ENCODE measurements at places on chromosomes 5 and 9.

DNA sequence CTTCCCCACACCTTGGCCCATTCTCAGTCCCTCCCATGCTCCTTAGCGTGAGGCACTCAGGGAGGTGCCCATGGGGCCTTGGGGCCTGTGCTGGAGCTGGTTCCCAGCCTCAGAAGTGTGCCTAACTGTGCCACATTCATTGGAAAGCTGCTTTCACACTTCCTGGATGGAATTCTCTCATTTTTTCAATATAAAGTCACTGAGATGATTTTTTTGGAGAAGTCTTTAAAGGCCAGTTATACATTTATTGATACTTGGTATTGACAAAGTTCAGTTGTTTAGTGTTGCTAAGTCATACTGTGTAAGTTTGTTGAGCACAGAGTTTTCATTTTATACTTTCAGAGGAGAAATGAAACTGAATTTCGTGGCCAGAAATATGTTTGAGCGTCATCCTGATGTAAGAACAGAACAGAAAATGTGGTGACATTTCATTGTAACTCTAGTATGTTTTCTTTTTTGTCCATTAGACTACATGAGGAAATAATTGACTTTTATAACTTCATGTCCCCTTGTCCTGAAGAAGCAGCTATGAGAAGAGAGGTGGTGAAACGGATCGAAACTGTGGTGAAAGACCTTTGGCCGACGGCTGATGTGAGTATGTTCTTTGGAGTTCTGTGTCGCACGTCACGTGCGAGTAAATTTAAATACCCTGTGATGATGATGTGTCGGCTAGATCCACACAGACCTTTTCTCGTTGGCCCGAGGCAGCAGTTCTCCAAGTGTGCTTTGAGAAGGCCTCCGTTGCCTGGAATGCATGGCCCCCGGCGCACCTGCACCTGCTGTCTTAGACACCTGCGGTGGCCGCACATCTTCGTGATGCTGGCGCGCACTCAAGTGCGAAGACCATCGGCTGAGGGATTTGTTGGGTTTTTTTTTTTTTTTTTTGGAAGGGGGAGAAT, 24.1 kb downstream of the TENT4A start:
- no peak for DNase-seq

- no peak for DNase-seq
Measured at GRCh38 chr5:6856653-6857052, 143.4 kb downstream of the TENT4A start.

GRCh38 chr5:157253547-157253946, 12.4 kb upstream of the CYFIP2 start:
- no peak for DNase-seq

- no peak for DNase-seq
Measured at GRCh38 chr9:107224252-107224651, 58.8 kb upstream of the RAD23B start.

GRCh38 chr5:167664222-167664804, 627.1 kb upstream of the WWC1 start:
- DNase-seq, result no peak

GRCh38 chr5:163978897-163979296, 473.5 kb downstream of the MAT2B start:
- no peak for DNase-seq

- DNase-seq, result no peak
Measured at GRCh38 chr9:116574027-116574679, 113.0 kb upstream of the TRIM32 start.

DNA sequence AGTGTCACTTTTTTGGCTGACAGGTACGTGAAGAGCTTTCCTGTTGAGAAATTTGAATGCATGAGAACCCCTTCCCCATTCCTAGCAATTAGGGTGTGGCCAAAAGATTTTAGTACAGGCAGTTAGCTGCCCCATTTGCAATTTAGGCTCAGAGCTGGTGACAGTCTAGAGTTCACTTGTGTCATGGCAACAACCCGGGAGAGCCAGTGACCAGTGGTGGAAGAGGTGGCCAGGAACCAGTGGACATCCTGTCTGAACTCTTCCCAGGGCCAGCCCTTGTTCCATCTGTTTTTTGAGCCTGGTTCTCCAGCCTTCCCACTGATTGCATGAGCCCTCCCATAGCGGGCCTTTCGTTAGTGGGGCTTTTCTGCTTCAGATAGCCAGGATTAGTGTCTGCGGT, 2.5 kb upstream of the NEUROG1 start:
- no peak for DNase-seq

GRCh38 chr5:100856462-100856861, 46.6 kb downstream of the ST8SIA4 start:
- DNase-seq, result no peak
